Stimulated activated naive CD4-positive, alpha-beta T cell (primary cell): ENCODE measurements at places on chromosomes 5 and 9.

DNA sequence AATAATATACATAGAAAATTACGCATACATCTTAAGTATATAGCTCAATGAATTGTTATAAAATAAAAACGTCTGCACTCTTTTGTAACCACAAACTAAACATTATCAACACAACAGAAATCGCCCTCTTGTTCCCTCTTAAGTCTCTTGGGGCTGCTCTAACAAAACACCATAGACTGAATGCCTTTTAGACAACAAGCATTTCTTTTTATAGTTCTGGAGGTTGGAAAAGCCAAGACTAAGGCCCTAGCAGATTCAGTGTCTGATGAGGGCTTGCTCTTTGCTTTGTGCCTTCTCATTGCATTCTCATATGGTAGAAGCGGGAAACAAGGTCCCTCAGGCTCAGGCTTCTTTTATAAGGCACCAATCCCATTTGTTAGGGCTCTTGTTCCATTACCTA, 4.9 kb upstream of the IFNB1 start:
- DNase-seq, result no peak

DNA sequence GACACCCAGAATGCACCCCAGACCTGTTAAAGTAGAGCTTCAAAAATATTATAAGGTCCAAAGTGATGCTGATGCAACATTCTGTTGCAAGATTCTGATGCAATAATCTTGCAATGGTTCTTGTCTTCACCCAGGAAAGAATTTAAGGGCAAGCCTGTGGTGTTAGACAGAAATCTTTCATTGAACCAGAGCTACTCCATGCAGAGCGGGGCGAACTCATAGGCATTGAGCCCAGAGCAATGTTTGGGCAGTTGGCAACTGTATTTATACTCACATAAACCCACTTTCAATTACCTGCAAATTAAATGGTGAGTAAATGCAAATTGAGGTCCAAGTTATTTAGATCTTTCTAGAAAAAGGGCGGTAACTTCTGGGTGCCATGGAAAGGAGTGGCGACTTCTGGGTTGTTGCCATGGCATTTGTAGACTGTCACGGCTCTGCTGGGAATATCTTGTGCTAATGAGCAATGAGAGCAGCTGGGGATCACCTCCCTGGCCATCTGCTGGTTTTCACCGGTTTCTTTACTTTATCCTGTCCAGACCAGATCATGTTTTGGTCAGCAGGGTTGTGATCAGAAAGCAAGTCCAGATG, 163.4 kb downstream of the ICE1 start:
- no peak for DNase-seq

DNA sequence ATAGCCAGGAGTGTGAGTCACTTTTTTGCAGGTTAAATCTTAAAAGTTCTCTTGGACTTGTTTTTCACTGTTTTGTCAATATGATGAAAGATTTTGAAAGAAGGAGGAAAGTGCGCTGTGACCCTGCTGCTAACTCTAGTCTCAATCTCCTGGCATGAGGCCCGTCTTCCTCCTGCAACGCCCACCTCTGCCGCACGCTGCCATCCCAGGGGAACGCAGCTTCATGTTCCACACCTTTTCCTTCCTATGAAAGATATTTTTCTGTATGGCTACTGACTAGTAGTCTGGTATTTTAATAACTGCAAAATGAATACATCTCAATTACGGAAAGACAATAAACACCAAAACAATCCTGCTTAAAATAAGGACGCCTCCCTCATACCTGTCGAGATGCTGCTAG, 8.3 kb downstream of the PPIC start:
- no peak for DNase-seq

GRCh38 chr5:77869116-77869798, 93.1 kb upstream of the TBCA start:
- no peak for DNase-seq

- no peak for DNase-seq
Observed at GRCh38 chr5:83368835-83369234, 102.7 kb upstream of the VCAN start.
